Activated CD4-positive, alpha-beta T cell treated with anti-CD3 and anti-CD28 coated beads for 24 hours (primary cell): ENCODE measurements at places on chromosomes 1 and 21.
A peak's percentile ranks its signal among the peaks of the same experiment; 100 is the strongest.

DNA sequence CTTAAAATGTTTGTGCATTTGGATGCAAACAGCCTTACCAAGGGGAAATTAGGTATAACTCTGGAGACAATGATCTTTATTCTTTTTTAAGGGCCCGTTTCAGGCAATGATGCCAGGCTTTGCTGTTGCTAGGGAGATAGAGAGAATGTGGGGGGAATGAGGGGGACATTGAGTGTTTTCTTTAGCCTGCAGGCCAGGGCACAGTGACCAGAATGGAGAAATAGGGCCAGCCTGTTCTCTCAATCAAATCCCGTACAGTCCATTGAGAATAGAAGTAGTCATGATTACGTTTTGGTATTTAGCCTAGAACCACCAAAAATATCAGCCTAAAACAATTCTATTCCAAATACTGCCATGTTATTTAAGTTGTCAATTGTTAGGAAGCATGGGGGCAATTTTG is 49.0 kb downstream of the RGS7 start:
- DNase-seq: no peak

GRCh38 chr21:25635310-25635709 is 3.7 kb upstream of the JAM2 start:
- DNase-seq: no peak

DNA sequence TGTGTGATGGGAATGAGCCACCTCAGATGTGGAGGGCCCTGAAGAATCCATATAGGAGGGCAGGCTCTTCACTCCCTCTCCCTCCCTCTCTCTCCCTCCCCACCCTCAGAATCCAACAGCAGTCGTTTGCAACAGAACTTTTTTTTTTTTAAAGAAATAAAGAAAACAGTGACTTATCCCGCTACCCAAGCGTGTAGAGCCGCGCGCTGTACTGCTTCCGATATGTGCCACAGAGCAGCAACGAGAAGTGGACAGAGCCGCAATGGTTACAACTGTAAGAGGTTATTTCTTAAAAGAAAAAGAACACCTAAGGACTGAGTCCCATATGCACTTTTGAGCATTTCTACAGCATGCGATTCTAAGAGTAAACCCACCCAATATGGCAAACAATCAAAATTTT is 7.4 kb upstream of the NADK start:
- no peak for DNase-seq

GRCh38 chr1:25774921-25775771 is 24.8 kb upstream of the SELENON start:
- peak; percentile 60 for DNase-seq

- DNase-seq: no peak
Observed at GRCh38 chr1:71706029-71706671, 576.2 kb downstream of the NEGR1 start.

DNA sequence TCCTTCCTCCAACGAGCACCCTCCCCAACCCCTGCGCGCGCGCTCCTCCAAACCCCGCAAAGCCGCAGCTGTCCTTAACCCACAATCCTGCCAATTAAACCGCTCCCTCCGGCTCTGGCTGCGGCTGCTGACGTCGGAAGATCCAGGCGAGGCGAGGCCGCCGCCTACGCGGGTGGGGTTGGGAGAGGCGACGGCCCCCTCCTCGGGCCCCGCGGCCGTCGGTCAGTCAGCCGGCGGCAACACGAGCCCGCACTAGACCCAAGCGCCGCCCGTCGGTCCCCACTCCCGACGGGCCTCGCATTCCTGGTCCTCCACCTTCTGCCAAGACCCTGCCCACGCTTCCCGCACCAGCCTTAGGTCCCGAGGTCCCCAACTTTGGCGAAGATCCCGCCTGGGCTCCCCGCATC is 75.4 kb downstream of the VWA5B1 start:
- DNase-seq: no peak

- no peak for DNase-seq
Observed at GRCh38 chr1:6507037-6507428, 15.6 kb upstream of the PLEKHG5 start.

- DNase-seq: no peak
Observed at GRCh38 chr1:198925567-198925966, 286.7 kb downstream of the PTPRC start.

- DNase-seq: no peak
Observed at GRCh38 chr21:42760951-42761751, 107.7 kb downstream of the PDE9A start.

DNA sequence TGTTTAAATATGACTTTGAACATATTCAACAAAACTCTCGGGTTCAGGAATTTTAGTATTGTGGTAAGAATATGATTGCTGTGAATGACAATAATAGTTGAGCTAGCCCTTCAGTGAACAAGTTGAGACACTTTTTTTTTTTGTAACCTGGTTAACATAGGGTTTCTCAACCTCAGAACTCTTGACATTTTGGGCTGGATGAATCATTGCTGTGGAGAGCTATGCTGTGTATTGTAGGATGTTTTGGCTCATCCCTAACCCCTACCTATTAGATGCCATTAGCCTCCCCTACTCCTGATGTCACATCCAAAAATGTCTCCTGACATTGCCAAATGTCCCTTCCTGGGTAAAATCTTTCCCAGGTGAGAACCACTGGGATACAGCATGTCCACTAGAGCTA is 113.7 kb downstream of the RUNX1 start:
- DNase-seq: no peak

GRCh38 chr1:29335573-29335972 is 99.3 kb downstream of the PTPRU start:
- no peak for DNase-seq

GRCh38 chr1:35439626-35440025 is 117.6 kb downstream of the KIAA0319L start:
- no peak for DNase-seq

GRCh38 chr1:232357416-232357815 is 272.5 kb downstream of the SIPA1L2 start:
- DNase-seq: no peak

- DNase-seq: no peak
Observed at GRCh38 chr1:232170909-232171308, 459.0 kb downstream of the SIPA1L2 start.

DNA sequence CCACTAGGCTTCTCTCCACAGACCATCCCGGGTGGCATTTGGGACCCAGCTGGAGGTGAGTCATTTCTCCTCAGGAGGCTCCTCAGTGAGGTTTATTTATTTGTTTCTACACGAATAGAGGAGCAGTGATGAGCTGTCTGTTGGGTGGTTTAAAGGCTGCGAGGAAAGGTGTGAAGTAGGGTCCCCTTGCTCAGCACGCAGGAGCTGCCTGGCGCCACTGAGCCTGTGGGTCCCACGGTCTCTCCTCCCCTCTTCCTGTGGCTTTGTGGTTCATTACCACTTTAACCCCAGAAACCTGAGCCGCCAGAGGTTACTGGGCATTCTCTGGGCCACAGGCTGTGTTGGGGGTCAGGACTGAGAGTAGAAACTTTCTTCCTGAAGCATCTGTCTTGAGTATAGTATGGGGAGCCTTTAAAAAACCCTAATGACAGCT is 39.9 kb downstream of the IL6R start:
- DNase-seq: no peak

DNA sequence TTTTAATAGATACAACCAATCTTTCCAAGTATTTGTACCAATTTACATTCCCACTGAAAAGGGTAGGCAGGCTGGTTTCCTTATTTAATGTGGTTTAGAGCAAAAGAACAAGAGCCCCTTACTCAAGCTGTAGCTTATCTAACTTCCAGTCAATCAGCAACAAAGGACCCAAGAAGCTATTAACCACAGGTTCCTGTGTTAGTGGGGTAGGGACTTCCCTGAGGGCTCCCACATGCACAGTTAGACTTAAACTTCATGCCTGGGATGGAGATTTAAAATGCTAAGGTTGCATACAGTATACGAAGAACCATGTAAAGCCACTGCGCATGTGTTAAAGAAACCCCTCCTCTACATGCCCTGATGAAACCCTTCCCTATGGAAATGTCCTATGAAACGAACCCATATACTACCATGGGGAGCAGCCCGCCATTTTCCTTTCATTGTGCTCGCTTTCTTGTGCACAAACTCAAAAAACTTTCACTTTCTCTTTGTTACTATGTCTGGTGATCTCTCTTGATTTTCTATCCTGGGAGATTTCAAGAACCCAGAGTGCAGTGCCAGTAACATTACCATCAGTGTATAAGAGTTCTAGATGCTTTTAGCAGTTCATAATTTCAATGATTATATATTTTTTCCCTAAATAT is 23.3 kb upstream of the ST6GALNAC5 start:
- no peak for DNase-seq

DNA sequence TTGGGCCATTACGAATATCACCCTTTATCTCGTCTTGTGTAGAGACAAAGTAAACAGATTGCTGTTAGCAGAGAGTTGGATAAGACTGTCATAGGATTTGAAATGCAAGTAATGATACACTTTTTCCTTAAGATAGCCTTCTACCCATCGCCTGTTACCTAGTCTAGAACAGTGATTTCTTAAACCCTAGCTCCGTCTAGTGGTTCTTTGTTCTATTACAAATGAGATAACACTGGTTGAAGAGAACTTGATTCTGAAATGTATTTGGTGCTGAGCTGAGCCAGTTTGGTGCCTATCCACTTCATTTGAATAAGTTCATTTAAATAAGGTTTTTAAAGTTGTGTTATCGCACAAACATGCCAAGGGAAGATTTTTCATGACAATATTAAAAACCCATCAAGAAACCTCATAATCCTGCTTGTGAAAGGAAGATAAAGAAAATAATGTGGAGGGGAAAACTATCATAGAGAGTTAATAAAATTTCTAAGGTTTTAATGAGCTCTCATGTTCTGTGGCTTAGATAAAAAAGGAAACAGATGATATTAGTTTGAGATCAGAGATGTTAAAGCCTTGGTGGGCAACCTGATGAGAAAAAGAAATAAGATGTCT is 1.5 kb upstream of the KCNH1 start:
- DNase-seq: no peak

- no peak for DNase-seq
Observed at GRCh38 chr1:171635661-171636060, 13.6 kb downstream of the MYOCOS start.

- no peak for DNase-seq
Observed at GRCh38 chr1:6625584-6626149, 999 bp downstream of the THAP3 start.

DNA sequence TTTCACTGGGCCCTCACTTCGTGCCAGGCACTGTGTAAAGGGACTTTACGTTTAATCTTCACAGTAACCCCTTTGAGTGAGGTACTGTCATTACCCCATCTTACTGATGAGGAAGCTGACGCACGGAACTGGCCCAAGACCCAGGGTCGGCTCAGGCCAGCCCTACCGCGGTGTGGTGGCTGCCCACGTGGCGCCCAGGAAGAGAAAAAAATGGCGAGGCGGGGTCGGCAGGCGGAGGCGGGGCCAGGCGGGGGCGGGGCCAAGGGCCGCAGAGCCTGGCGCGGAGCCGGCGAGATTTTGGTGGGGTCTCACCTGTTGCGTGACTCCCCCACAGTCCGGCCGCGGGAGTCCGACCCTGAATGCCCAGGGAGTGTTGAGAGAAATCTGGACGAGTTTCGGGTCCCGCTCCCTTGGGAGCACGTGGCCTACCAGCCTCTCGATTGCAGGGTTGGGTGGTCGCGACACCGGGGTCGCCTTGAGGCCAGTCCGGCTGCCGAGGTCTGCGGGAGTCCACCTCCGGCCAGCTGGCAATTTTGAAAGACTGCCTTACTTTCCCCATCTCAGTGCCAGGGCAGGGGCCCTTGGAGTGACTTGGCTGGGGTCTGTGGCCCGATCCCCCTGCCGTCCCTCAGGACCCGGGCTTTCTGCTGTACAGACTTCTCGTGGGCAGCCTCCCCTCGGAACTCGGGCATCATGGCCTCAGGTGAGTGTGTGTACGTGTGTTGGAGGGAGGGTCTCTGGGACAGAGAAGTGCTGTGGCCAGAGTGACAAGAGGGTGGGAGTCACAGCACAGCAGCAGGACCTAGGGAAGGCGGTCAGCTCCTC is at the start of the genes AMPD2 and GNAT2:
TSS of gene AMPD2 (plus strand) at position 262 of the 825 bp plus-strand sequence. CDS start 1,339 bp downstream, outside the sequence.
TSS of gene GNAT2 (minus strand) at position 41 of the 825 bp plus-strand sequence. CDS start 6,746 bp downstream, outside the sequence.
- DNase-seq: peak; percentile 54

DNA sequence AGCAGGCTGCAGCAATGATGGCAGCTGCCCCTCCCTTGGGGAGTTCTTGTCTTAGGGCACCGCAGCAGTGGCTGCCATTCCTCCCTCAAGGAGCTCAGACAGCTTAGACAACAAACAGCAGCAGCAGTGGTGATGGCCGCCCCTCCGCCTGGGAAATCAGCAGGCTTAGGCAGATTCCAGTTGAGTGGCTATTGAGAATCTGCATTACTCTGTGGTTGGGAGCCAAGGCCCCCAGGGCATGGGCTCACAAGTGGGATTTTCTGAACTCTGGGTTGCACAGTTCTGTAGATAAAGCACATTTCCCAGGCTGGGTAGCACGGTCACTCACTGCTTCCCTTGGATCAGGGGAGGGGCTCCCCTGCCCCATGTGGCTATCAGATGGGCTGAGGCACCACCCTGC is 1280.7 kb upstream of the TMPRSS15 start:
- no peak for DNase-seq

DNA sequence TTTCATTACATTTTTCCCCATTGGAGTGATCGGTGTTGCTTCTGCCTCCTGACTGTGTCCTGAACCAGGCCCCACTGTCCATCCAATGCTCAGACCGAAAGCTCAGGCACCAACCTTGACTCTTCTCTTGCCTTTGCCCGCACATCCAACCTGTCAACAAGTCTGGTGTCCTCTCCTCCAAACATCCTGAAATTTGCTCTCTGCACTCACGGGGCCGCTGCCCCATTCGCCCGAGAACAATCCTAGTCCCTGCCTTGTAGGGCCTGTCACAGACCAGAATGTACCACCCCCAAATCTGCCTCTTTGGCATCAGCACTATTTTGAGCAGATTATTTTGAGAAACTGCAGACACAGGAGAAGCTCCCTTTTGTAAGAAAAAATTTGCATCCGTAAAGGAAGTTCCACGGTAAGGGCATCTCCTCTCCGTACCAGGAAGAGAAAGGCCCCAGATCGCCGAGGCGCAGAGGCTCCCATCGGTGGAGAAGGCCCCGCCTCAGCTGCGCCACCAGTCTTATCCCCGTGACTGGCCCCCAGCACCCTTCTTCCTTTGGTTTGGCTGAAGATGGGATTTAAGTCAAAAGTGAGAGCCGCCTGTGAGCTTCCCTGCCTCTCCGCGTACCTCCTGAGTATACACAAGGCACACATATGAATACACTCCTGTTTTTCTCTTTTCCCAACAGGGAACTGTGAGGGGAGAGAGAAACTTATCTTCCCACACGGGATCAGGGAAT is 7.1 kb downstream of the MORN1 start:
- no peak for DNase-seq
